ENCODE measurements at places on chromosomes 5 and 9.

GRCh38 chr5:74502479-74502950, 138.0 kb downstream of the ENC1 start:
- H3K27me3 ChIP-seq = no peaks in the 10 kb centered on the region
- no peak overlapping the region for H3K27ac ChIP-seq
- DNase-seq = no peak
- H3K36me3 ChIP-seq = no peaks in the 10 kb centered on the region
- no peak overlapping the region for H3K4me3 ChIP-seq

- H3K4me1 ChIP-seq = no peaks in the 10 kb centered on the region
- H3K27ac ChIP-seq = no peak overlapping the region
- no peak overlapping the region for H3K4me3 ChIP-seq
Observed at GRCh38 chr5:111394586-111394985, 117.7 kb downstream of the STARD4 start.

DNA sequence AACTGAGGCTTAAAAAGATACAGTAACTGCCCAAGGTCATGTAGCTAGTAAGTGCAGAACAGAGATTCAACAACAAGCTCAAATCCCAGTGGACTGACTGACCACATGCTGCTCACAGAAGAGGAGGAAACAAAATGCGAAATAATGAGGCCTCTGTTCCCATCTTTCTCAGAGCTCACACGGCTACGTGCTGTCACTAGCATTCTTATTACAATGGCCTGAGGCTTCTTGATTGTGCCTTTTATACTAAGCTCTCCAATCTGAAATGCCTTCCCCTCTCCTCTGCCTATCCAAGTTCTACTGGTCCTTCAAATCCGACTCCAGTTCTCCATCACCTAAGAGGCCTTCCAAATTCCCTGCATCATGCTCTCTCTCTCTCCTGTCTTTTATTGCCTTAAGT, 26.0 kb downstream of the SGTB start:
- H3K4me1 ChIP-seq = no peaks in the 10 kb centered on the region
- H3K4me3 ChIP-seq = no peak overlapping the region
- H3K27me3 ChIP-seq = no peaks in the 10 kb centered on the region
- no peak overlapping the region for H3K27ac ChIP-seq

- H3K27me3 ChIP-seq = no peaks in the 10 kb centered on the region
- H3K36me3 ChIP-seq = no peaks in the 10 kb centered on the region
- no peak overlapping the region for H3K4me3 ChIP-seq
- H3K4me1 ChIP-seq = no peaks in the 10 kb centered on the region
- DNase-seq = no peak
Observed at GRCh38 chr9:16125629-16126028, 572.8 kb downstream of the CCDC171 start.

DNA sequence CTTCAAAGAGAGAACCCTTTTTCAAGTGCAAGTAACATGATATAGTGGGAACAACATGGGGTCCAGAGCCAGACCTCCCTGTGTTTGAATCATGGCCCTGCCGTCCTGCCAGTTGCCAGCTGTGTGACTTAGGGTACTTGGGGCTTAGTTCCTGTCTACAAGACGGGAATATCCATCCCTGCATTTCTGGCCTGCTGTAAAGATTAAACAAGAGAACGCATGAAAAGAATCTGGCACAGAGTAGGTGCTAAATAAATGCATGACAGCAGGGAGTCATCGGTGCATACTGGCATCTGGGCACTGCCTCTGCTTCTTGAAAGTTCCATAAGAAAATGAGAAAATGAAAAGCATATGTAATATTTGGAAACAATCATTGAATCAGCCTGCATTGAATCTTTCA, 77.8 kb upstream of the PRRC1 start:
- DNase-seq = no peak
- H3K36me3 ChIP-seq = no peaks in the 10 kb centered on the region
- no peaks in the 10 kb centered on the region for H3K27me3 ChIP-seq

DNA sequence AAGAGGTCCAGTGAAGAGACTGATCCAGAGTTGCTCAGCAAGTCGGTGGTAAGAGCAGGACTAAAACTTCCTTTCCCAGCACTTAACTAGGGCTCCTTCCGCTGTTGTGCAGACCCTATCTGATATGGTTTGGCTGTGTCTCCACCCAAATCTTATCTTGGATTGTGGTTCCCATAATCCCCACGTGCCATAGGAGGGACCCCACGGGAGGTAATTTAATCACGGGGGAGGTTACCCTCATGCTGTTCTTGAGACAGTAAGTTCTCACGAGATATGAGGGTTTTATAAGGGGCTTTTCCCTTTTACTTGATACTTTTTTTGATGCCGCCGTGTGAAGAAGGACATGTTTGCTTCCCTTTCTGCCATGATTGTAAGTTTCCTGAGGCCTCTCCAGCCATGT, 221.9 kb upstream of the GLRA1 start:
- no peaks in the 10 kb centered on the region for H3K36me3 ChIP-seq
- H3K4me3 ChIP-seq = no peak overlapping the region
- H3K4me1 ChIP-seq = no peaks in the 10 kb centered on the region
- no peaks in the 10 kb centered on the region for H3K27me3 ChIP-seq
- H3K27ac ChIP-seq = no peak overlapping the region

DNA sequence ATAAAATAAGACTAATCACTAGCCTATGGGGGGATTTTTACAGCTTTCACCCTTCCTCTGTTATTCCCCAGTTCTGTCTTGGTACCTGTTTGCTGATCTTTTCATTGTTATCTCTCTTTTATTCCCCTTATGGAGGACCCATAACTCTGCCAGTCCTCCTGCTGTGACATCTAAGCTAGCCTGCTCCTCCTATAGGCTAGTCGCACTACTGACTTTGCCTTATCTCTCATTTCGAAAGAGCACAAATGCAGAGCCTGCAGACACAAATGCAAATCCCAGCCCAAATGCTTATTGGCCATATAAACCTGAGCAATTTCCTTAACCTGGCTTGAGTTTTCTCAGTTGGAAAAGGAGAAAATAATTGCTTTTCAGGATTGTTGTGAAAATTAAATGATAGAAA, 59.1 kb upstream of the CAMK4 start:
- no peak overlapping the region for H3K4me3 ChIP-seq
- no peaks in the 10 kb centered on the region for H3K36me3 ChIP-seq
- H3K27me3 ChIP-seq = no peaks in the 10 kb centered on the region
- H3K4me1 ChIP-seq = no peaks in the 10 kb centered on the region
- no peak overlapping the region for H3K27ac ChIP-seq

DNA sequence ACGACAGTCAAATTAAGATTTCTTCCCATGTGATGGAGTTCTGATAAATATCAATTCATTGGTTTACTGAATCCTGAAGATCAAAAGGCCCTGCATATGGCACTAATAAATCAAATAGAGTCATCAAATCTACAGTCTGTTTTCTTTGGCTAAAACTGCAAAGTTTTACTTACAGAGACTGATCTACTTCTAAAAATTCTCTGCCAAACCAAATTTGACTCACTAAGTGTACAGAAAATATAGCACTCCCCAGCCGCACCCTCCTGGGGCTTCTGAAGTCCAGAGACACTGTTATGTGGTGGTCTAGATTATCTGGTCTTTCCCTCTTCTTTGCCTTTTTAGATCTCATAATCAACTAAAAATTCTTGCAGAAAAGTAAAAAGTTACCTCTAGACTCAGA, 237.7 kb downstream of the MLLT3 start:
- no peaks in the 10 kb centered on the region for H3K4me1 ChIP-seq
- H3K27me3 ChIP-seq = no peaks in the 10 kb centered on the region
- no peaks in the 10 kb centered on the region for H3K36me3 ChIP-seq
- DNase-seq = no peak
- H3K4me3 ChIP-seq = no peak overlapping the region

GRCh38 chr9:89919171-89919681, 314.4 kb downstream of the GADD45G start:
- DNase-seq = no peak
- H3K27ac ChIP-seq = no peak overlapping the region
- no peaks in the 10 kb centered on the region for H3K36me3 ChIP-seq
- H3K27me3 ChIP-seq = no peaks in the 10 kb centered on the region
- no peaks in the 10 kb centered on the region for H3K4me1 ChIP-seq

DNA sequence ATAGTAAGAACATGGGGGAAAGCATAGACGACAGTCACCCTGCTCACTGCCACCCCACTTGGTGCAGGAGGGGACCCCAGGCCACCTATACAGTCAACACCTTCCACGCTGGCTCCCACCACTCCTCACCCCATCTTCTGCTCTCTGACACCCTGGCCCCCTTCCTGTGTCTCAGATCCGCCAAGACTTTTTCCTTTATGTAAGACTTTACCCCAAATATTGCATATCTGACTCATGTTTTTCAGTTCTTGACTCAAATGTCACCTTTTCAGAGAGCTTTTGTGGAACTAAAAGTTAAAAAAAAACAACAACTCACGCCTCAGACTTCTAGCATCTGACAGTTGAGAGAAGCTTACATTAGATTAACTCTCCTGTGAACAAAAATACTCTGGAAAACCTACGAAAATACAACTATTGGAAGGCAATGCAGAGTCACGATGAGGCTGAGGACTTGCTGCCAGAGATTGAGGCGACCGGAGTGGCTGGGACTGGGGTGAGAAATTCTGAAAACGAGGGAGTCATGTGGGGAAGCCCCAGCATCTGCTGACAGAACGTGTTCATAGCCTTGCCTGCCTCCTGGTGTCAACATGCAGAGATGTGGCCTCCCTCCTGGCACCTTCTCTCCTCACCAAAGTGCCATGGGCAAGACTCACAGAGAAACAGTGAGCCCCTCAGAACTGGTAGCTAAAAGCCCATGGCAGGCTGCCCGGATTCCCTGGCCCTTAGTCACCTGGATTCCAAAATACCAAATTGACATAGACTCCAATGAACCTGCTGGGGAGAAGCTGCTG, 22.4 kb upstream of the FCN2 start:
- H3K36me3 ChIP-seq = no peaks in the 10 kb centered on the region
- H3K27ac ChIP-seq = no peak overlapping the region
- H3K4me3 ChIP-seq = no peak overlapping the region
- DNase-seq = peak; percentile 57
- no peaks in the 10 kb centered on the region for H3K27me3 ChIP-seq

Data from ascending aorta (tissue), 2 donors.